ENCODE measurements at places on chromosomes 13 and 19. TPM values are rescaled to one million over a fixed set of nuclear protein-coding genes. Genes with fewer than 3 reads are reported as not detected.
A peak's percentile ranks its signal among the peaks of the same experiment; 100 is the strongest.

The HSH2D gene
- total RNA-seq: not detected

GRCh38 chr13:97261254-97262005 is 39.3 kb downstream of the MBNL2 start:
- no peaks in the 10 kb centered on the region for H3K27me3 ChIP-seq
- peak overlapping the region; percentile 76 for H3K27ac ChIP-seq
- DNase-seq: no peak
- H3K36me3 ChIP-seq: no peaks in the 10 kb centered on the region

GRCh38 chr13:113553511-113554332 is 30.8 kb upstream of the TFDP1 start:
- peaks cover 7% of the 10 kb centered on the region for H3K4me1 ChIP-seq
- no peak overlapping the region for H3K4me3 ChIP-seq
- DNase-seq: peak; percentile 75

The ZSCAN4 gene
- not detected for total RNA-seq

- H3K4me3 ChIP-seq: no peak overlapping the region
- no peak overlapping the region for H3K27ac ChIP-seq
- H3K27me3 ChIP-seq: no peaks in the 10 kb centered on the region
- H3K4me1 ChIP-seq: no peaks in the 10 kb centered on the region
Observed at GRCh38 chr13:80217614-80218456, 123.1 kb downstream of the SPRY2 start.

- no peak overlapping the region for H3K4me3 ChIP-seq
- H3K4me1 ChIP-seq: peaks cover 14% of the 10 kb centered on the region
- no peaks in the 10 kb centered on the region for H3K27me3 ChIP-seq
- H3K36me3 ChIP-seq: peaks cover 67% of the 10 kb centered on the region
- no peak for DNase-seq
- no peak overlapping the region for H3K27ac ChIP-seq
Observed at GRCh38 chr19:47673426-47673825, 39.8 kb upstream of the EHD2 start.

The COL4A2 gene
- 572 TPM for total RNA-seq

DNA sequence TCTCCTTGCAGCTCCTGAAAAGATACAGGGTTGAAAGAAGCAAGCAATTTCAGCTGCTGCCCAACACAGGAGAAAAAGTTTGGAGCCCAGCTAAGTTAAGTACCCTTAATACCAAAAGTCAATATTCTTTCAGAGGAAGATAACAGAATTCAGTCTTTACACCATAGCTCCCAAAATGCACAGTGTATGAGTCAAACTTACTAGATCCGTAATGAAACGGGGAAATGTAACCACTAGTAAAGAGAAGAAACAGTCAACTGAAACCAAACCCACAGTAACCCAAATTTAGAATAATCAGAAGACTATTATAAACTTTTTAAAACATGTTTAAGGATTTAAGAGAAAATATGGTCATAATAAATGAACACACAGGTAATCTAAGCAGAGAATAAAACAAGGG is 45.2 kb downstream of the SUCLA2 start:
- DNase-seq: no peak
- peaks cover 63% of the 10 kb centered on the region for H3K36me3 ChIP-seq
- H3K27ac ChIP-seq: no peak overlapping the region
- H3K4me1 ChIP-seq: no peaks in the 10 kb centered on the region
- no peaks in the 10 kb centered on the region for H3K27me3 ChIP-seq

DNA sequence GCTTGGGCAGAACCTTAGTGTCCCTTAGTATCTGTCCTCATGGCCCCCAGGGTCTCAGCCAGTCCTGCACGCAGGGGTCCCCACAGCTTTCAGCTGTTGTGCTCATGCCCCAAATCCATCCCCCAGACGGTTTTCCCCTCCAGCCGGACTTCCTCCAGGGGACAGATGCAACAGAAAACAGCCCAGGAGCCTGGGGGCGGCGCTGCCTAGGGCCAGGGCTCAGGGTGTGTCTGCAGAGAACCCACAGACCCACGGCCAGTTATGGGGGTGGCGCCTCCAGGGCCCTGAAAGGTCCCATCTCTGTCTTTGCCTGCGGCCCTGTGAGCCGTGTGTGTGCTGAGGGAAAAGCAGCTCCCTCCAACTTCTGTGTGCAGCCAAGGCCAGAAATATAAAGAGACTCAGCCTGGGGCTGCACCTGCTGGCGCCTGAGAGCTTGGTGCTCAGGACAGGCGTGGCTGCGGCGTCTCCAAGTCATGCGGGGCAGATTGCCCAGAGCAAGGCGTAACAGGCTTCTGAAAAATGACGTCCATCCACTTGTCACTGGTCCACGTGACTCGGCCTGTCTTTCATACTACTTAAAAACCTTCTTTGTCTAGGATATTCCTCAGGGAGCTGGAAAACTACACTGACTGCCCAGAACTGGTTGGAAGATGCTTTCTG is 22.1 kb upstream of the F7 start:
- no peaks in the 10 kb centered on the region for H3K27me3 ChIP-seq
- DNase-seq: no peak
- no peaks in the 10 kb centered on the region for H3K4me1 ChIP-seq

The TEX26 gene
- total RNA-seq: 0.69 TPM

- no peaks in the 10 kb centered on the region for H3K27me3 ChIP-seq
- no peaks in the 10 kb centered on the region for H3K4me1 ChIP-seq
- no peak overlapping the region for H3K27ac ChIP-seq
- no peak overlapping the region for H3K4me3 ChIP-seq
- no peaks in the 10 kb centered on the region for H3K36me3 ChIP-seq
Observed at GRCh38 chr13:63396746-63397145, 1981.1 kb upstream of the PCDH20 start.

GRCh38 chr13:72293206-72293605 is 426.2 kb upstream of the DACH1 start:
- no peaks in the 10 kb centered on the region for H3K4me1 ChIP-seq
- no peak overlapping the region for H3K4me3 ChIP-seq
- no peaks in the 10 kb centered on the region for H3K36me3 ChIP-seq
- H3K27me3 ChIP-seq: no peaks in the 10 kb centered on the region
- no peak for DNase-seq
- H3K27ac ChIP-seq: no peak overlapping the region

Data from esophagus muscularis mucosa (tissue), 4 donors.